ENCODE measurements at places on chromosomes 7 and 10.
A peak's percentile ranks its signal among the peaks of the same experiment; 100 is the strongest.

DNA sequence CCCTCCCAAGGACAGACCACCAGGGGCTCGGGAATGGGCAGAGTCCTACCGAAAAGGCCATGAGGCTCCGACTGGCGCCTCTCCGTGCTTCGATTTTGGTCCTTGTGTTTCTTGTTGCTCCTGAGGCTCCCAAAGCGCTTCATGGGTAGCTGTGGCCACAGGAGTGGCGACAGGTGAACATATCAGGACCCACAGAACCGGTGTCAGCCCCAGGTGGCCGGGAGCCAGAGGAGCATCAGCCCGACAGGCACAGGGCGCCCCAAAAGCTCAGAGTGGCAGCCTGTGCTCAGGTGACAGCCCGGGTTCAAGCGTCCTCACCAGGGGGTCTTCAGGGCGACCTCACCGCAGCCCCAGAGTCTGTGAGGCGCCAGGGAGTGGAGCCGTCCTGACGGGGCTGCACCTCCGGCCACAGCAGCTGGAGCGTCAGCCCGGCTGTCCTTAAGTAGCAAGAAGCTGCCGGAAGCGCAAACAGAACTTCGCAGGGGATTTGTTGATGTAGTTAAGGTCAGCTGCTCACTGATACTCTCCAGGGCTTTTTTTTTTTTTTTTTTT lies 141.0 kb downstream of the PRKAG2 start:
- H3K4me3 ChIP-seq: no peak overlapping the region
- H3K27ac ChIP-seq: no peak overlapping the region
- peaks cover 4% of the 10 kb centered on the region for H3K36me3 ChIP-seq

- no peak overlapping the region for H3K4me3 ChIP-seq
- H3K27me3 ChIP-seq: peaks cover 3% of the 10 kb centered on the region
- DNase-seq: no peak
Observed at GRCh38 chr10:13672548-13672947, 85.8 kb downstream of the PRPF18 start.

- H3K36me3 ChIP-seq: no peaks in the 10 kb centered on the region
- no peaks in the 10 kb centered on the region for H3K4me1 ChIP-seq
- H3K27me3 ChIP-seq: peaks cover 20% of the 10 kb centered on the region
- H3K4me3 ChIP-seq: no peak overlapping the region
- H3K27ac ChIP-seq: no peak overlapping the region
Observed at GRCh38 chr10:130387936-130388580, 251.9 kb downstream of the GLRX3 start.

- H3K27ac ChIP-seq: no peak overlapping the region
- no peaks in the 10 kb centered on the region for H3K27me3 ChIP-seq
- H3K36me3 ChIP-seq: no peaks in the 10 kb centered on the region
- peaks cover 13% of the 10 kb centered on the region for H3K4me1 ChIP-seq
- no peak for DNase-seq
Observed at GRCh38 chr10:86961481-86962091, 3.2 kb downstream of the SNCG start.

GRCh38 chr10:86018735-86019058 lies 347.9 kb downstream of the GRID1 start:
- no peaks in the 10 kb centered on the region for H3K4me1 ChIP-seq
- no peak overlapping the region for H3K4me3 ChIP-seq
- DNase-seq: no peak
- no peak overlapping the region for H3K27ac ChIP-seq
- no peaks in the 10 kb centered on the region for H3K36me3 ChIP-seq

DNA sequence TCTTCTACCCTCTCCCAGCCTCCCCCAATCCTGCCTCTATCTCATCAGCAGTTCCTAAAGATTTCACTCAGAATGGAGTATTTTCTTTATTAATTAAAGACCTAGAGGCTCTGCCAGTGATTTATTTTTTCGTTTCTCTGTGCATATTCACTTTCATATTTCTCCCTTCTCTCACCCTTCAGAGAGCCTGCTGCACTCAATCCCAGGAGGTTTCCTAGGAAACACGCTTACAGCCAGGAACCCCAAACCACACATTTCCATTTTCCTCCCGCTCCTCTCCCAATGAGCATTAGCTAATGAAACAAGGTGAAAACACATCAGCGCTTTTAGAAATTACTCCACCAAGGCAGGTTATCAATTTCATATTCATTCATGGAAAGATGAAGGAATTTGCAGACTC lies 180.2 kb downstream of the FRMD4A start:
- no peak overlapping the region for H3K27ac ChIP-seq
- H3K36me3 ChIP-seq: peaks cover under 1% of the 10 kb centered on the region
- peaks cover 6% of the 10 kb centered on the region for H3K27me3 ChIP-seq

DNA sequence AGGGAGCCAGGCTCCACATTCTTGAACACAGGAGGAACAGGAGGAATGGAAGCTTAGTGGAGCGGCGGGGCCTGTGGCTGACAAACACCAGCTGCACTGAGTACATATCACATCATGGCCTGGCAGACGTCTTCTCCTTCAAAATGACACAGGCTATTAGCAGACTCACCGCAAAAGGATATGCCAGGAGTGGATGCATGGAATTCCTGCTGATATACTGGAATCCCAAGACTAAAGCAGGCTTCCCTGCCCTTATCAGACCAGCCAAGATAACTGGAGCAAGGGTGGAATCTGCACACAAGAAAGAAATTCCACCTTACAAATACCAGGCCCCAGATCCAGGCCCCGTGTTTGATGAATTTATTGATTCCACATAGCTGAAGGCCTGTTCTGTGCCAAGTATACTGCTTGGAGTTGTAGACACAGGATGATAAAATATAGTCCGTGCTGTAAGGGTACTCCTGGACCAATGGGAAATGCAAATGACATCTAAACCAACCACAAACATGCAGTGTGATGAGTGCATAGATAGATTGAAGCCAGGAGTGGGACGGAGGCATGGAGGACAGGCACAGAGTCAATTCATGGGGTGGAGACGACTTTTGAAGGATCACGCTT lies 480.5 kb upstream of the ZMIZ1 start:
- H3K4me3 ChIP-seq: no peak overlapping the region
- no peak overlapping the region for H3K27ac ChIP-seq
- DNase-seq: no peak
- H3K4me1 ChIP-seq: no peaks in the 10 kb centered on the region
- no peaks in the 10 kb centered on the region for H3K36me3 ChIP-seq
- H3K27me3 ChIP-seq: no peaks in the 10 kb centered on the region

DNA sequence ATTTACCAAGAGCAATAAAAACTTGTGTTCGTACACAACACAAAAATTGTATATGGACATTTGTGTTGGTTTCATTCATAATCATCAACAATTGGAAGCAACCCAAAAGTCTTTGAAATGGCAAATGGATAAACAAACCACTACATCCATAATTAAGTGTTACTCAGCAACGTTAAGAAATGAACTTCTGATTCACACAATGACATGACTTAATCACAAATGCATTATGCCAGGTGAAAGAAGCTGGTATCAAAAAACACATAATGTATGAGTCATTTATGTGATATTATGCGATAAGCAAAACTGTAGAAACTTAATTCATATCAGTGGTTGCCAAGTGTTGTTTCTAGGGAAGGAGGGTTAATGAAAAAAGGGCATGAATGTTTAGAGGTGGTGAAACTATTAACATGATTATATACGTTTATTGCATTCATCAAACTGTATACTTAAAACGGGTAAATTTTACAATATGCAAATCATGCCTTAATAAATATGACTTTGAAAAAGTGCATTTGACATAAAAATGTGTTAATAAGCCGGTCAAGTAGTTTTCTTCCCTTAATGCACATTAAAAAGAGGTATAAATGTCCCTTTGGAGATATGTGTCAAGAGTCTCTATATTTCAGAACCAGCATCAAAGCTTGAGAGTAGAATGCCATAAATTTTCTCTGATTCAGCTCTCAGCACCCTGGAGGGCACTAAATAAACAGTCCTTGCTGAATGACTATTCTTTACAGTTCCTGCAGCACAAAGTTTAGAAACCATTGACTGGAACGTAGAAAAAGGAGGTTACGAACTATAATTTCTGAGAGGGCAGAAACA lies 84.8 kb upstream of the GRM3 start:
- no peak for DNase-seq
- no peaks in the 10 kb centered on the region for H3K27me3 ChIP-seq
- no peak overlapping the region for H3K27ac ChIP-seq
- no peaks in the 10 kb centered on the region for H3K4me1 ChIP-seq
- H3K36me3 ChIP-seq: no peaks in the 10 kb centered on the region

GRCh38 chr7:39686261-39686924 lies 63.0 kb downstream of the RALA start:
- H3K4me3 ChIP-seq: no peak overlapping the region
- DNase-seq: no peak
- no peaks in the 10 kb centered on the region for H3K27me3 ChIP-seq

DNA sequence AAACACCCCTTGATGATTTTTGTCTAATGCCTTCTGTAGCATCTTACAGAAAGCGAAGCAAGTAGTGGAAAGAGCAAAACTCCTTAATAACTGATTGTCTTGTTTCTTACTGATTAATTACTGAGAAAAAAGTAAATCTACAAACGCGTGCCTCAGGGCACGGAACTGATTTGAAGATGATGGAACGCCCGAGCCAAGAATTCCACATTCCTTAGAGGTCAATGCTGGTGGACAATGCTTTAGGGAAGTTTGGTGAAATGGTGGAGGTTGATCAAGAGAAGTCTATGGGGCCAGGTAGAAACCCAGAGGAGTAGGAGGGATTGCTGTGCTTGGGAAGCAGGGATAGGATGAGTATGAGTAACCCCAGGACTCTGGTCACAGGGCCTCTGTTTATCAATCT lies 5.0 kb upstream of the SORBS1 start:
- no peak overlapping the region for H3K4me3 ChIP-seq
- H3K4me1 ChIP-seq: no peaks in the 10 kb centered on the region
- no peak overlapping the region for H3K27ac ChIP-seq
- no peaks in the 10 kb centered on the region for H3K36me3 ChIP-seq

DNA sequence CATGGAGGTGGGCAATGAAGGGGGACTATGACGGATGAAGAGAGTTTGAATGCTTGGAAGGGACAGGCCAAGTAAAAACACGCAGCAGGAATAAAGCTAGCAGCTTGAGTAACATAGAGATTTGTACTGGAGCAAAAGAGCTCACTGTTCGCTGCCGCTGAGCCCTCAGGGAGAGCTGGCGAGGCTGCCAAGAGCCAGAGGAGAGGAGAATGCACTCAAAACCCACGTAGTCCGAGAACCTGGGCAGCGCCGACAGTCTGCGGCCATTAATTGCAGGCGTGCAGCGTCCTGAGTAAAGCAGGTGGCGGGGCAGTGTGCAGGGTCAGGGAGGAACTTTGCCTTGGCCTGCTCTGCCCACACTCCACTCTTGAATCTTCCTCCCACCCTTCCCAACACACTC lies 68.2 kb downstream of the SLC37A3 start:
- H3K27me3 ChIP-seq: no peaks in the 10 kb centered on the region
- H3K36me3 ChIP-seq: peaks cover 2% of the 10 kb centered on the region
- no peak for DNase-seq
- H3K27ac ChIP-seq: no peak overlapping the region
- H3K4me1 ChIP-seq: peaks cover 5% of the 10 kb centered on the region

DNA sequence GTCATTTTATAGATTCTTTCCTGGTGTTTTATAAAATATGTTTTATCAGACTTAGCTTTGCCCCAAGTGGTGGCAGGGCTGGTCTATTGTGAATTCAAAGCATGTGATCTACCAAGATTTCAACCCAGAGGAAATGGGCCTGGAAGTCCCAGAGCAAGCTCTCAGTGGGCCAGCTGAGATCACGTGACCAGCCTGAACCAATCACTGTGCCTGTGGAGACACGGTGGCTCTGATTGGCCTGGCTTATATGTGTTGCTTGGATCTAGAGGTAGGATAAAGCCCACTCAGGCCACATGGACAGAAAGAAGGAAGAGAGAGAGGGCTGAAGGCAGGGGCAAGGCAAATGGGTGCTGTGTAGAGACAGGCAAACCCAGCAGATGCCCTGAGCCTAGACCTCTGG lies 65.5 kb upstream of the GATA3 start:
- H3K4me3 ChIP-seq: no peak overlapping the region
- DNase-seq: no peak
- H3K27me3 ChIP-seq: no peaks in the 10 kb centered on the region
- no peak overlapping the region for H3K27ac ChIP-seq

DNA sequence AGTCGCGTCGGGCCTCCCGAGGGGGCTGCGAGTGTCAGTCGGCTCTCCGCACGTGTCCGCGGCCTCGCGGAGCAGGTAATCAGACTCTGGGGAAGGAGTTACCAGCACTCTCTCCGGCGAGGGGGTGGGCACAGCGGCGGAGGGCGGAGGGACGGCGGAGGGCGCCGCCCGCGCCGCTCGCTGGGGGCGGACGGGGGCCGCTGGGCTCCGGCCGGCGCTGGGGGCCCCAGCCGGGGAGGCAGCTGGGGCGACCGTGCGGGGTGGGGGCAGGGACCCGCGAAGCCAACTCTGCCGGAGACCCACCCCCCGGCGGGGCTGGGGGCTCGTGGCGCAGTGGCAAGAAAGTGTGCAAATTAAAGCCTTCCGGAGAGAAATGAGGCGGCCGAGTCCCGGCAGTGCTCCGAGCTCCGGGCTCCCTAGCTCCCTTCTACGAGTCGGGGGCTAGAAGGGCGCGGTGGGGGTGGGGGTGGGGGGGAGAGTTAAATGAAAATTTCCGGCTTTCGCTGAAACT lies at the start of gene CDK6:
Gene CDK6, minus strand, starts transcription at position 85 of the 511 bp plus-strand sequence. CDS start 3,250 bp downstream, outside the sequence.
- peak; percentile 50 for DNase-seq
- H3K36me3 ChIP-seq: no peaks in the 10 kb centered on the region
- H3K27ac ChIP-seq: peak within 1 kb of the TSS; percentile 92
- H3K4me3 ChIP-seq: peak within 1 kb of the TSS; percentile 95
- peaks cover 27% of the 10 kb centered on the region for H3K4me1 ChIP-seq

- DNase-seq: no peak
- peaks cover 2% of the 10 kb centered on the region for H3K27me3 ChIP-seq
- no peak overlapping the region for H3K4me3 ChIP-seq
- no peaks in the 10 kb centered on the region for H3K4me1 ChIP-seq
Observed at GRCh38 chr7:45446195-45446944, 127.8 kb upstream of the ADCY1 start.

DNA sequence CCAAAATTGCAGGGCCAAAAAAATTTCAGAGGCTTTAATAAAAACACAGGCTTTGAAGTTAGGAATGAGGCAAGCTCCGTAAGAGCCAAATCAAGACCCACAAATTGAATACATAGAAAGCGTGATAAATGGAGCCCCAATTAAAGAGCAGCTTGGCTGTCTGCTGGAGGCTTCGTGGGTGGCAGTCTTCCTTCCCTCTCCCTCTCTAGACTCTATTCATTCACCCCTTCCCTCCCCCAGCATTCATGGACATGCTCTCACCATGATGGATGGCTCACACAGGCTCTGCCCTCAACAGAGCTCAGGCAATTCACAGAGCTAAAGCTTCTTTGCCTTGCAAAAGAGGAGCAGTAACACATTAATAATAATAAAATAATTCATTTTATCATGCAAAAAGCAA lies 214.1 kb downstream of the HERPUD2 start:
- H3K27me3 ChIP-seq: peaks cover 15% of the 10 kb centered on the region
- H3K4me1 ChIP-seq: no peaks in the 10 kb centered on the region
- no peak overlapping the region for H3K27ac ChIP-seq
- H3K4me3 ChIP-seq: no peak overlapping the region
- DNase-seq: no peak
- H3K36me3 ChIP-seq: no peaks in the 10 kb centered on the region

GRCh38 chr7:157003756-157004520 lies 6.5 kb downstream of the MNX1 start:
- H3K27ac ChIP-seq: no peak overlapping the region
- H3K4me3 ChIP-seq: peak overlapping the region; percentile 18
- H3K4me1 ChIP-seq: peaks cover 52% of the 10 kb centered on the region
- peaks cover 72% of the 10 kb centered on the region for H3K27me3 ChIP-seq

GRCh38 chr7:92793656-92794205 lies 42.6 kb downstream of the CDK6 start:
- H3K36me3 ChIP-seq: peaks cover 3% of the 10 kb centered on the region
- no peaks in the 10 kb centered on the region for H3K27me3 ChIP-seq
- peaks cover 44% of the 10 kb centered on the region for H3K4me1 ChIP-seq
- H3K4me3 ChIP-seq: no peak overlapping the region
